ENCODE measurements at places on chromosomes 12 and 14.
A peak's percentile ranks its signal among the peaks of the same experiment; 100 is the strongest.

- no peak for DNase-seq
These were observed 110.7 kb downstream of the SLC15A5 start for GRCh38 chr12:16166563-16167470.

DNA sequence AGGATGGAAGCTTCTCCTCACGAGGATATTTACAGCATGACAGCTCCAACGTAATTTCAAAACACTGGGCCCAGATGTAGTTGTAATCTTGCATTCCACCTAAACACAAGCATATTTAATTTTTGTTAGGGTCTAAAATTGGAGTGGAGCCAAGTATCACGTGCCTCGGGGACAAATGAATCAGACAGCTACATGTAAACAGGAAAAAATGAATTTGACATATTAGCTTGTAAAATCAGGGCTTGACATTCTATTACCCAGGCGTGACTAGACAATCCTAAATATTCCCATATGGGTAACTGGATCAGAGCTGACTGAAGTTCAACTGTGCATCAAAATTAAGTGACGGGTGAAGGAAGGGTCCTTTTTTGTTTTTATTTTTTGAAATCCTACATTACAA lies 59.0 kb downstream of the MDM2 start:
- no peak for DNase-seq

DNA sequence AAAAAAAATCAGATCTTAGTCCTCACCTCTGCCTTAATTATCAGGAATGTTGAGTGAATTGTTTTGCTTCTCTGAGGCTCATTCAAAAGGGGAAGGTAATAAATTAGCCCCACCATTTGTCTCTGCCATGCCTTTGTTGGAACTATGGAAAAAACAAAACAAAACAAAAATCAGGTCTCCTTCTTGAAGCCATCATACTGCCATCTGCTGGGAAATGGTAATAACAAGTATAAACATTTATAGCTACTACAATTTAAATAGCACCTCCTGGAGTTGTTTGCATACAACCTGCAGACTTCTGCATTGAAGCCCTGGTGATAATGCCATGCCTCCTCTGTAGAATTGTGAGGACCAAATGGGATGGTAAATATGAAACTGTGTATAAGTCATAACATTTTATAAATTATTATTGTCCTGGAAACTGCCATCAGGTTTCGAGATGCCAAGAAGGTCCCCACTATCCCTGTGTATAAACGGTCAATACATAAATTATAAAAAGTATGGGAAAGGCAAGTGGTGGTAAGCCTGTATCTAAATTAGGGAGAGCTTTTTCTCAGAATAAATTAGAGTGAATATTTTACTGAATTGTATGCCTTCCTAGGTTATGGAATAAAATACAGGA lies 87.2 kb upstream of the FGD4 start:
- no peak for DNase-seq

GRCh38 chr12:126747530-126748149 lies 1519.3 kb upstream of the TMEM132C start:
- peak; percentile 40 for DNase-seq

All from stimulated activated CD8-positive, alpha-beta memory T cell treated with anti-CD3 and anti-CD28 coated beads, Interleukin-4, amount 100 ng/mL, for 1 hour (primary cell).